K562 (cell line): ENCODE measurements at places on chromosomes 2 and 18. TPM values are rescaled to one million over a fixed set of nuclear protein-coding genes. Genes with fewer than 3 reads are reported as not detected.
A peak's percentile ranks its signal among the peaks of the same experiment; 100 is the strongest.

DNA sequence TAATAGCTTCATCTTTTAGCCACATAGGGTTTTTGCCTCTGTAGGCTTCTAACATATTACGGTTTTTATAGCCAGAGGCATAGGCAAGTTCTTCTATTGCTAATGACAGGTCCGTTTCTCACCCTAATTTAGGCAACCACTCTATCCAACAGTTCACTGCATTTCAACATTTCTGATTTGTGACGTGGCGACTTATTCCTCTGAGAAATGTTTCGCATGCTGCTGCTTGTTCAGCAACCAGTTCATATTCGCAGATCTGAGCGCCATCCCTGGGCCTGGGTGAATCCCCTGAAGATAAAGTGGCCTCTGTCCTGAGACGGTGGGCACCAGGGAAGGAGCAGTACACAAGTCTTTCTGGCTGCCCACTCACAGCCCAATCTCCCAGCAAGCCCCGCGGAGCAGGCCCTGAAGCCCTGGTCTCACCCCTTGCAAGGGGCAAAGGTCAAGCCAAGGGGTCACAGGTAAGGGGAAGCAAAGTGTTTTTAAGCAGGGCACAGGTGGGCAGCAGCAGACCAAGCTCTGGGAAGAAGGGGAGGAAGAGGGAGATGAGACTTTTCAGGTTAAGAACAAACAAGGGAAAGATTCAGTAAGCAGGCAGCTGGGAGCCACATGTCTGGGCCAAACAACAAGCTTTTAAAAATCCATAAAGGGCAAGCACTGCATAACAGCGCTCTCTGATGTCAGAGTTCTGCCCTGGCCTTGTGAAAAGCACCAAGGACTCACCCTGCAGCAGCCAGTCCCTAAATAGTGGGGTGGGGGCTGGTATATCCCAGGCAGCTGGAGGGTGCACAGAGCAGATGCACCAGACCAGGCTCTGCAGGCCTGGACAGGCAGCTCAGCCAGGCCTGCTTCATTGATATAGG lies 10.8 kb upstream of the COX7A2L start:
- H3K4me3 ChIP-seq: no peak overlapping the region
- no peak overlapping the region for H3K27ac ChIP-seq
- H3K4me1 ChIP-seq: no peaks in the 10 kb centered on the region
- DNase-seq: no peak
- H3K36me3 ChIP-seq: no peaks in the 10 kb centered on the region

DNA sequence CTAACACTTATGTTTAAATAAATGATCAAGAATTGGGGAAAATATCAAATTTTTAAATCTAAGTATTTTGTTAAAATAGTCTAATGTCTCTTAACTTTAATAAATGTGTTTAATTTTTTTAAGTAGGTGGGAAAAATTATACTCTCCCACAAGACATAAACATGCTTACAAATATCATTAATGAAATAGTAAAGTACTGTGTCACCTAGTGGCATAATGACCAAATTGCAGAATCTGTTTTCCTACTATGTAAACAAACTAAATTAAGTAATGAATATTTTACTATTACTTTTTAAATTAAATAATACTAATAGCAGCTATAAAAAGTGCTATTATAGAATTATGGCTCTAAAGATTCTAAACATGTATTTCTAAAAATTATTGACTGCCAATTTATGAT lies 52.0 kb upstream of the CHAC2 start:
- peak; percentile 3 for DNase-seq
- H3K36me3 ChIP-seq: peaks cover 13% of the 10 kb centered on the region; the same call in 2 of the 3 replicates
- no peak overlapping the region for H3K27ac ChIP-seq
- no peak overlapping the region for H3K4me3 ChIP-seq
- no peaks in the 10 kb centered on the region for H3K27me3 ChIP-seq

- no peak for DNase-seq
- H3K27me3 ChIP-seq: peaks cover 26% of the 10 kb centered on the region
- no peaks in the 10 kb centered on the region; the same call in 2 of the 3 replicates for H3K4me1 ChIP-seq
- no peaks in the 10 kb centered on the region for H3K36me3 ChIP-seq
These were observed 15.5 kb upstream of the PRKCE start for GRCh38 chr2:45636008-45636407.

- DNase-seq: no peak
- H3K4me1 ChIP-seq: no peaks in the 10 kb centered on the region
- H3K27ac ChIP-seq: no peak overlapping the region
These were observed 36.9 kb upstream of the DSEL start for GRCh38 chr18:67553437-67553836.

DNA sequence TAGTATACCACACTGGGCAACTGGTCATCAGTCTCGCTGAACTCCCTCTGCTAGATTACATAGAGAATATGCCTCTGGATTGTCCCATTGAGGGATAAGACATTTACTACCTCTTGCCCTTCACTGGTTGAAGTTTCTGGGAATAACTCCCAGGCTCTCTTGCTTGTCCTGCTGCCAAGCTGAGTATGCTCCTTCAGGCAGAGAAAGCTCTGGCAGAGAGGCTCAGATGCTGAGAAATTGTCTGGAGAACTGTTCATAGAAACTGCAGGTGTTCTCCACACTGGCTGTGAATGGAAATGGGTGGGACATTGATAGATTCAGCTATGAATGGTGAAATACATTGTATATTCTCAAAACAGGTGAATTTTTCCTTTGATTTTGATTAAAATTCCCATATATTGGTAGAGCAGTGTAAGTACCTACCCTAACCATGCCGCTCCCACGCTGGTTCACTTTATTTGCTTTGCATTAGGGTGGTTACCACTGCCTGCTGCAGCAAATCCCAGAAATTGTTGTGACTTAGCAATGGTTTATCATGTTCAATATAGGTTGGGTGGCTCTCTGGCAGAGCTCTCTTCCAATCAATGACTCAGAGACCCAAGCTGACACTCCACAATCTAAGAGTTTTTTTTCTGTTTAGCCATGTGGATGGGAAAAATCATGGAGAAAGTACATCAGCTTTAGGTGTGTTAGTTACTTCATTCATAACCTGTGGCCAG lies 36.7 kb downstream of the FAM117B start:
- no peak overlapping the region for H3K4me3 ChIP-seq
- H3K4me1 ChIP-seq: no peaks in the 10 kb centered on the region
- DNase-seq: no peak
- H3K27me3 ChIP-seq: no peaks in the 10 kb centered on the region
- H3K36me3 ChIP-seq: no peaks in the 10 kb centered on the region

DNA sequence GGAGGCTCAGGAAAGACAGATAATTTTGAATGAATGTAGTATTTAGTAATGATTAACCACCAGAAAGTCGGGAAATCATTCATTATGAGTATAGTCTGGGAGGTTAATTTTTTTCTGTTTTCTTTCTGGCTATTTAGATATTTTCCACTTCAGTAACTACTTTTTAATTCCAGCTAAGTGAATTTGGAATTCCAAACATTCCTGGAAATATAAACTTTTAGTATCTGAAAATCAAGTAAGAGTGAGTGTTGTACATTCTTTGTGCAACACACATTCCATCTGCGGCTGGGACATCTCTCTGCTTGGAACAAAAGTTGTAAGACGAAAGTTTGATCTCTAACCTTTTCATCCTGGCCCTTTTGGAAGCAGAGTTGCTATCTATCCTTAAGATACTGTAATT lies 275.7 kb upstream of the SPRED2 start:
- H3K4me1 ChIP-seq: no peaks in the 10 kb centered on the region
- H3K4me3 ChIP-seq: no peak overlapping the region
- H3K27ac ChIP-seq: no peak overlapping the region

GRCh38 chr2:79960519-79960918 lies 344.0 kb downstream of the LRRTM1 start:
- no peaks in the 10 kb centered on the region for H3K36me3 ChIP-seq
- no peak overlapping the region for H3K4me3 ChIP-seq
- DNase-seq: no peak

- H3K36me3 ChIP-seq: peaks cover 25% of the 10 kb centered on the region
- H3K27me3 ChIP-seq: no peaks in the 10 kb centered on the region
- H3K4me3 ChIP-seq: peak overlapping the region; percentile 80
- peaks cover 34% of the 10 kb centered on the region for H3K4me1 ChIP-seq
- DNase-seq: peak; percentile 29
These were observed 1.0 kb downstream of the CNNM3 start for GRCh38 chr2:96816836-96817702.

GRCh38 chr18:79472176-79472575 lies 76.4 kb downstream of the NFATC1 start:
- H3K27me3 ChIP-seq: no peaks in the 10 kb centered on the region
- no peak overlapping the region for H3K4me3 ChIP-seq
- DNase-seq: no peak
- no peak overlapping the region for H3K27ac ChIP-seq
- H3K4me1 ChIP-seq: no peaks in the 10 kb centered on the region
- peaks cover 6% of the 10 kb centered on the region; the same call in 1 of the 3 replicates for H3K36me3 ChIP-seq

DNA sequence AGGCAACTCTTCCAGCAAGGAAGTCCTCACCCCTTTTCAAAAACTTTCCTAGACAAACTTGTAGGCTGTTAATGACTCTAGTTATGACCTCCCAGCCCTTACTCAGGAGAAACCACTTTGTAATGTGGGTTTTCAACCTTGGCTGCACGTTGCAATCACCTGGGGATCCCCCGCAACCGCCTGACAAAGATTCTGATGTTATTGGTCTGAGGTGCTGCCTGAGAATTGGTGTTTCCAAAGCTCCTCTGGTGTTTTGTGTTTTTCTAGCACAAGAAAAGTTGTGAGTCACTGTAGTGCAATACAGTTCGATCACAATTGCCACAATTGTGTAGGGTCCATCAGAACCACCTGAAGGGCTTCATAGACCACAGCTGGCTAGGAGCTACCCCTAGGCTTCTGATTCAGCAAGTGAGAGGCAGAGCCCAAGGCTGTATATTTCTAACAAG lies 121.6 kb downstream of the SP100 start:
- no peaks in the 10 kb centered on the region for H3K36me3 ChIP-seq
- peaks cover 6% of the 10 kb centered on the region; the same call in 1 of the 2 replicates for H3K27me3 ChIP-seq
- no peak overlapping the region for H3K4me3 ChIP-seq
- DNase-seq: no peak

The TXNDC2 gene
- total RNA-seq: 2.0 and 3.8 TPM in 2 replicates

DNA sequence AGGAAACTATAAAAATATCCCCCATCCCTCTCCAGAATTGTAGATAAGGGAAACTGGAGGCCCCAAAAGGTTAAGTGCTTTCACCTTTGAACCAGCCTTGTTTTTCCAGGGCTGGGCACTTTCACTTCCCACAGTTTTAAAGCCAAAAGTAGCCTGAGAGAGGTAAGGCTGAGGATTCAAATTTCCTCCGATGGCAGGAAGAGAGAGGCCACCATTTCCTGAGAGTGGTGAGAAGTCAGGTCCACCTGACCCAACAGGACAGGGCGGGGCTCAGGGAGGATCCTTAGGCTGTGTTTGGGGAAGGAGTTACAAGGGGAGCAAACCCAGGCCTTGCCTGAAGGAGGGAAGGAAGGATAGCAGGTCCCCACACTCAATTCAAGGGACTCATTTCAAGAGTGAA lies 4.7 kb upstream of the TEX261 start:
- no peak for DNase-seq
- H3K4me3 ChIP-seq: no peak overlapping the region
- no peaks in the 10 kb centered on the region for H3K36me3 ChIP-seq

- H3K4me1 ChIP-seq: no peaks in the 10 kb centered on the region
- H3K4me3 ChIP-seq: no peak overlapping the region
- no peak overlapping the region for H3K27ac ChIP-seq
- no peaks in the 10 kb centered on the region for H3K36me3 ChIP-seq
- DNase-seq: no peak
- H3K27me3 ChIP-seq: no peaks in the 10 kb centered on the region
These were observed 78.3 kb upstream of the CRIM1 start for GRCh38 chr2:36277146-36277808.

The ZDBF2 gene
- total RNA-seq: 0.04 TPM in 2 replicates

- no peaks in the 10 kb centered on the region for H3K4me1 ChIP-seq
- no peaks in the 10 kb centered on the region for H3K36me3 ChIP-seq
- no peak overlapping the region for H3K4me3 ChIP-seq
- H3K27me3 ChIP-seq: no peaks in the 10 kb centered on the region
- no peak for DNase-seq
These were observed 5.3 kb upstream of the ARHGAP15 start for GRCh38 chr2:143123911-143124310.

The CERKL gene
- not detected in 2 replicates for total RNA-seq

DNA sequence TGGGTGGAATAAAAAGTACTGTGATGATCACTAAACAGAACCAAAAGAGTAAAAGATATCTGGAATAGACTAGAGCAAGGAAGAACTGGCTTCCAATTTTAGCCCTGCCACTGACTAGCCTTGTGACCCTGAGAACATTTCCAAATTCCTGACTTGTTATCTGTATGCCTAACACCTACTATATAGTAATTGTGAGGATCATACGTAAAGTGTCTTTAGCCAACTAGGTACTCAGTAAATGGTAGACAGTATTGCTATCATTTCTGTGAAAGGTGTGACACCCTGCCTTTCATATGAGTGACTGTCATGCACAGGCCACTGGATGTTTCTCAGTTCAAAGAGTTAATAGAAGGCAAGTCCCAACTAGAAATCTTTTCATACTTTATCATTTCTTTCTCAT lies 29.8 kb downstream of the CYTIP start:
- no peak overlapping the region for H3K27ac ChIP-seq
- no peak for DNase-seq
- no peaks in the 10 kb centered on the region for H3K36me3 ChIP-seq
- H3K4me3 ChIP-seq: no peak overlapping the region
- H3K27me3 ChIP-seq: peaks cover 8% of the 10 kb centered on the region; the same call in 1 of the 3 replicates

GRCh38 chr2:99827296-99827999 lies 314.9 kb downstream of the AFF3 start:
- no peak overlapping the region for H3K27ac ChIP-seq
- H3K27me3 ChIP-seq: peaks cover 38% of the 10 kb centered on the region
- H3K4me1 ChIP-seq: no peaks in the 10 kb centered on the region; the same call in 1 of the 2 replicates
- H3K36me3 ChIP-seq: no peaks in the 10 kb centered on the region
- DNase-seq: no peak

The SKOR2 gene
- not detected in 2 replicates for total RNA-seq

GRCh38 chr18:7809455-7809854 lies 242.3 kb downstream of the PTPRM start:
- H3K27ac ChIP-seq: no peak overlapping the region
- DNase-seq: no peak
- no peaks in the 10 kb centered on the region for H3K27me3 ChIP-seq

GRCh38 chr2:195044801-195045200 lies 612.2 kb upstream of the SLC39A10 start:
- H3K36me3 ChIP-seq: no peaks in the 10 kb centered on the region
- H3K4me3 ChIP-seq: no peak overlapping the region

GRCh38 chr2:201842131-201842860 lies 36.0 kb downstream of the CDK15 start:
- no peak overlapping the region for H3K4me3 ChIP-seq
- H3K36me3 ChIP-seq: no peaks in the 10 kb centered on the region
- DNase-seq: no peak
- no peaks in the 10 kb centered on the region; the same call in 1 of the 2 replicates for H3K27me3 ChIP-seq
- no peak overlapping the region for H3K27ac ChIP-seq
- H3K4me1 ChIP-seq: no peaks in the 10 kb centered on the region

The TPO gene
- not detected in 2 replicates for total RNA-seq

DNA sequence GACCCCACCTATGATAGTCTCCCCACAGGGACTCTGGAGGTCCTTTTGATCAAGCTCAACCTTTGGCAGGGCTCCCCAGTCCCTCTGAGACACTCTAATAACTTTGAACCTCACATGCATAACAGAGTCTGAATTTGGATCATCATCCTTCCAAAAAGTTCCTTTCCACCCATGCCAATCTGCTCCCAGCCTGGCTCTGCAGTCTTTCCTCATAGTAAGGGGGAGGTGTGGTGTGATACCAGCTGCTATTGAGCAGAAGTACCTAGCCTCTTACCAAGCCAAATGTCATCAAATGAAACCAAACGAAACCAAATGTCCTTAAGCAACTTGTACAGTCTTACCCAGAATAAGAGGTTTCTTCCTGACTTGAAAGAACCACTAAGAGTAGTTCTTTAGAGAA lies 36.5 kb downstream of the DTNA start:
- no peak overlapping the region for H3K27ac ChIP-seq
- H3K36me3 ChIP-seq: no peaks in the 10 kb centered on the region
- no peak for DNase-seq

- peaks cover 3% of the 10 kb centered on the region; the same call in 1 of the 2 replicates for H3K27me3 ChIP-seq
- H3K36me3 ChIP-seq: no peaks in the 10 kb centered on the region
- no peak for DNase-seq
- H3K4me1 ChIP-seq: no peaks in the 10 kb centered on the region; the same call in 1 of the 2 replicates
- no peak overlapping the region for H3K4me3 ChIP-seq
These were observed 92.2 kb downstream of the ALPK2 start for GRCh38 chr18:58536534-58537271.
